Activated effector memory CD4-positive, alpha-beta T cell treated with anti-CD3 and anti-CD28 coated beads, Interleukin-2, amount 50 U/mL, for 16 hours (primary cell): ENCODE measurements at places on chromosomes 2 and 18.
A peak's percentile ranks its signal among the peaks of the same experiment; 100 is the strongest.

DNA sequence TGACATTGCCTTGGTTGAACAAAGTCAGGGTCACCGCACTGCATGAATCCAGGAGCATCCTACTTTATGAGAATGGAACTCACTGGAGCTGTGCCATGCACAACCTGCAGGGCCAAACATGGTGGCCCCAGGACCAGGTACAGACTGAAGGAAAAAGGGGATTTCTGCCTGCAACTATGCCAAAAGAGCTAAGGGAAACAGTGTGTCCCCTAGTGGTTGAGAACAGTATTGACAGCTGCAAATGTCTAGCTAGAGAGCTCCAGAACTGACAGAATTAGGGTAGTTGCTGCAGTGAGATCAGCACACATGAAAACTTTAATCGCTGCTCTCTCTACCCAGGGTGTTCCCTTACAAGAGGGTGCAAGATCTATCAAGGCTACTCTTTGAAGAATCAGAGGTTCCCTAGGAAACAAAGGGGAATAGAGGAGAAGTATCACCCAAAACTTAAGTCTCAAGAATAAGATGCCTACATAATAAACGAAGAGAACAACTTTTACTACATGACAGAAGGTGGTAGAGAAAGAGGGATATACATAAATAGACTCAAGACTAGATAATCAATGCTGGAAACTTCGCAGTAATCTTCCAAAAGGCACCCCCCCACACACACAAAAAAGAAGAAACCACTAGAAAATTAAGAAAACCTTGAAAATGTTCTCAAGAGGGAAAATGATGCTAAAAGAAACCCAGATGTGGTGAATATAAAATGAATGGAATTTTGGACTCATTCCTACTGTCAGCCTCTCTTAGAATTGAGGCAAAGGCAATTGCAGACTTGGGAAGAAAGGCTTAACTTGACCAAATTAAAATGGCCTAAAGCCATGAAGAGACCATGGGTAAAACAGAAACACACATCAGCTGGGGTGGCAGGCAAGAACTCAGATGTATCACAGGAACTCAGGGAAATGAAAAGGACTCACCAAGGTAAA lies 43.6 kb upstream of the IHH start:
- DNase-seq = no peak

DNA sequence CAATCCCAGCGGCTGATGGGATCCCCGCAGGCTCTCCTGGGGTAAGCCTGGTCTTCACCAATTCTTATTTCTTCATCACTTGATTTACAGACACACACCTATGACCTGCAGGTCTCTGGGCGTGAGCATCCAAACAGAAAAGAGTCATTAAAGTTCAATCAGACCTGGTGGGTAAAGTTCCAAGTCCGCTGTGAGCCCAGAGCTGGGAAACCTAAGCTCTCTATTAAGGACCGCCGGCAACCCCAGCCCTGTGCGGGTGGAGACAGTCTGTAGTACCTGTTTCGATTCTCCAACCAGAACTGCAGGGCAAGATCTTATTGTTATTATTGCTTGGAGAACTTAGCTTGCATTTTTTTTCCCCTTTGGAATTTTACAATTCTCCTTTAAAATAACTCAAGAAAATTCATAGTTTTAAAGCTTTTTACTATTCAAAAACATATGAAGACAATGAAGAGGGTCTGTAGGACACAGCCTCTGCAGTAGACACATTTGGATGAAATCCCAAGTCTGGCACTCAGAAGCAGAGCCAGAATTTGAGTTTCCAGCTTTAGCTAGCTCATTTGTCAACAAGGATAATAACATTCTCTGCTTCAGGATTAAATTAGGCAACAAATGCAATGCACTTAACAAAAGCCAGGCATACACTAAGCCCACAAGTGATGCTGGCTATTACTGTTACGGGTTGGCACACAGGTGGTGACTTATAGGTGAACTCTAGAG lies 376.4 kb downstream of the INSIG2 start:
- no peak for DNase-seq

GRCh38 chr18:13191779-13192178 lies 26.8 kb upstream of the LDLRAD4 start:
- no peak for DNase-seq

DNA sequence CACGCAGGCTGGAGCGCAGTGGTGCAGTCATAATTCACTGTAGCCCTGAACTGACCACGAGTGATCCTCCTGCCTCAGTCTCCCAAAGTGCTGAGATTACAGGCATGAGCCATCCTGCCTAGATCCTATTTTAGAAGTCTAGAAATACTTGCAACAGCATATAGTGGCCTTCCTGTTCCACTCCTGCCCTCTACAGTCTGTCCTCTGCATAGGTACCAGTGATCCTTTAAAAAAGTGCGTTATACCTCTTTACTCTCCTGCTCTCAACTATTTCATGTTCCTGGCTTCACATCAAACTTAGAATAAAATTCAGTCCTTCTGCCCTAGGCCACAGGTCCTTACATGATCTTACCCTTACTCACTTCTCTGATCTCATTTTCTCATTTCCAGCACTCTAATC lies 6.0 kb downstream of the COMMD1 start:
- DNase-seq = peak; percentile 41

GRCh38 chr18:21177822-21178221 lies 64.2 kb upstream of the GREB1L start:
- DNase-seq = no peak

- DNase-seq = no peak
These were observed 30.4 kb downstream of the ODC1 start for GRCh38 chr2:10417551-10418335.

- DNase-seq = no peak
These were observed 36.4 kb downstream of the TBC1D8 start for GRCh38 chr2:101114815-101115214.

- no peak for DNase-seq
These were observed 5.5 kb downstream of the PXDN start for GRCh38 chr2:1738646-1739302.

DNA sequence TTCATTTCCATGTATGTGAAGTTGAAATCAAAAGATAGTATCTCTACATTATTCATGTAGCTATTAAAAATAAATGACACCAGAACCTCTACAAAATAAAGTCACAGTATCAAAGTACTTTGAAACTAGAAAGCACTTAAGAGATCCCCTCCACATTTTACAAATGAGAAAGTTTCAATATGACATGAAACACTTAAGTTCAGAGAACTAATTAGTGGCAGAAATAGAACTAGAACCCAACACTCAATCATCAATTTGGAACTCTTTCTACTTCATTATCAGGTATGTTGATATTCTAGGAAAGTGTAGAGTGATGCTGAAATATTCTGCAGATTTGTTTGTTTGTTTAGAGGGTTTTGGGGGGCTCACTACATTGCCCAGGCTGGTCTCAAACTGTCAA lies 145.6 kb downstream of the MEMO1 start:
- DNase-seq = no peak

GRCh38 chr2:128500138-128500800 lies 181.6 kb upstream of the HS6ST1 start:
- DNase-seq = peak; percentile 13

DNA sequence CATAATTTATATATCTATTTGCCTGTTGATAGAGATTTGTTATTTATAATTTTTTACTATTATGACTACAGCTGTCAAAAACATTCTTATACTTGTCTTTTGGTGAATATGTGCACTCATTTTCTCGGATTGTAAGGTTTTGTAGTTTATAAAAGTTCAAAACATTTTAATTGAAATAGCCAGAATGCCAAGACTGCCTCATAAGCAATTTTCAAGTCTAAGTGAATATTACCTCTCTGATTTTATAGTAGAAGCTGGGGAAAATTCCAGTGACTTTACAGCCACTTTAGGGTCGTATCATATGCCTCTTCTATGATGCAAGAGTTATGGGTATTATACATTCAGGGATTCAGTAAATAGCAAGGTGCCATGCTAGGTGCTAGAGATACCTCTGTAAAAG lies 21.0 kb downstream of the ZC3H6 start:
- DNase-seq = no peak

DNA sequence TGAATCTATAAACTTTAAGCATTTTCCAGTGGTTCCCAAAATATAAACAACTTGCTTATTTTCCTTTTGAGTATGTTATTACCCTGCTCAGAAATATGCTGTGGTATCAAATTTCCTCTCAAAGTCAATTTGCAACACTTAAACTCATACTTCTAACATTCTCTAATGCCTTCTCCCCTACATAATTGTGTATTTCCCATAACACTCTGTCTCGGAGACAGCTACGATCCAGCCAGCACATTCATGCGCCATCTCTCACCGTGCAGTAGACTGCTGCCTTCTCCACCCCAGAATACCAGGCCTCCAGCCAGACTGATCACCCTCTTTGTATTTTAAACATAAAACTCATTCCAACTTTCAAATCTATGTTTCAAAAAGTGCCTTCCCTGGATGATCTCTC lies 41.8 kb downstream of the TIMM21 start:
- no peak for DNase-seq

DNA sequence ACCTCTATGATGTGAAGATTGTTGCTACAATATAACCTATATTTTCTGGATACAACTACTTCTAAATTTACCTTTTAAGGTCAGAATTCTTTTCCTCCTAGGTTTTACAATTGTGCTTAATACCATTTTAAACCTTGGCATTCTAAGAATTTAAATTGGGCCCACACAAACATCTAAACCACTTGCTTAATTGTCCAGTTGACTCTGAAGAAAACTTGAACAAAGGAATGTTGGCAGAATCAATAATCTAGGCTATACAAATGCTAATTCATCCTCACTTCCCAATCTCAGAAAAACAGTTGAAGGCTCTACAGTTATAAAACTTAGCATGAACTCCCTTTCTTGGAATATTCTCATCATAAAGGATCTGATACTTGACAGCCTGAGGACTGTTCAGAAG lies 84.3 kb downstream of the RPRM start:
- DNase-seq = no peak

DNA sequence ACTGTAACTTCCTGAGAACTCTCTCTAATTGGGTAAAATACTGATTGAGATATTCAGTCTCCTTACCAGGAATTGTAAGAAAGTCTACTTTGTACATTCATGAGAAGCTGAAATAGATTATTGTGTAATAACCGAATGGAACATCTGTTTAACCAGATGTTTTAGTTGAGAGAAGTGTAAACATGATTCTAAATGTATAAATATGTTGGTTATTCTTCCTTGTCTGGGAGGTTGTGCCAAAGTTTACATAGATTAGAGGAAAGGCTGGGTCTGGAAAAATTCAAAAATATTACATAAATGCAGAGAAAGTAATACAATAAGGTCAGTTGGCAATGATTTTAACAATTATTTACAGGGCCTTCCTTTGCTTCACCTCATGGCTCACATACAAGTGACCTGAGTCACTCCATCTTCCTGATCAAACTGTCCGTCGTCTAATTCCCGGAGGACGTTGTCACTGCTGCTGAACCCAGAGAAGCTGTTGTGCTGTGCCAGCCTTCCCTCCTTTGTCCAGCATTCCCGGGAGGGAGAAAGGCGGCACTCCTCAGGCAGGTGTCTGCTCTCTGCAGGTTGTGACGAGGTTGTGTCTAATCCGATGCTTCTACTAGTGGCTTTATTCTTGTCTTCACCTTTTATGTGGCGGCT lies 55.9 kb downstream of the MOB4 start:
- DNase-seq = no peak

DNA sequence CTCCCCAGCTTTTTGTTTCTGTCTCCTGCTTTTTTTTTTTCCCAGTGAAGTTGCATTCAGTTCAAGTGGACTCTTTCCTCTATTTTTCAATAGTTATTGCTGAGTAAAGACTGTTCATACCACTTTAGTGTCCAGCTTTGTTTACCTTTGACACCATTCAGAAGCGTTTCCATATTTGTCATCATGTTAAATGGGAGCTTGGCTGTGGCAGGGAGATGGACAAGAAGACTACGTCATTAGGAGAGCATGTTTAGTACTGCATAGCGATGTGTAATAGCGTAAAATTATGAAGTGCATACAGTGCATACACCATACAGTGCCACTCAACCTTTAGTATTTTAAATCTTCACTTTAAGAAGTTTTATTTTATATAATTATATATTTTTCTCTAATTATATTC lies 655.9 kb downstream of the DCC start:
- DNase-seq = no peak

DNA sequence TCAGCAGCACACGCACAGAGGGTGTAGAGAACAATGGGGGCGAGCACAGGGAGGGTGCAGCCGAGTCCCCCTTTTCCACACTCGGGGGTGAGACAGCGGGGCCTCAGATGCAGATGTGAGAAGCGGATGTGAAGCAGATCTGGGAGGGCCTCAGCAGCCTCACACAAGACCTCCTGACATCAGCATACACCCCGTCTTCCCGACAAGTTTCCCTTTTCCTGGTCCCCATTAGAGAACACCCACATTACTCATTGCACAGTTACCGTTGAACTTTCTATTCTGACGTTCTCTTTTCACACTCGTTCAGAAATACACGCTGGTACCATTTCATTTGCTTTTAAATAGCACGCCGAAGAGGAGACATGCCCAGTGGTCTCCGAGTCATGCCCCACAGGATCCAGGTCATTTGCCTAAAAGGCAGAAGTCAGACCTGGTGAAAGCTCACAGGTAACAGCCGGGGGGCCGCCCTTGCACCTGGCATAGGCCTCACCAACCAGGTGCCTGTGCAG lies 129.5 kb upstream of the ID2 start:
- DNase-seq = peak; percentile 39

DNA sequence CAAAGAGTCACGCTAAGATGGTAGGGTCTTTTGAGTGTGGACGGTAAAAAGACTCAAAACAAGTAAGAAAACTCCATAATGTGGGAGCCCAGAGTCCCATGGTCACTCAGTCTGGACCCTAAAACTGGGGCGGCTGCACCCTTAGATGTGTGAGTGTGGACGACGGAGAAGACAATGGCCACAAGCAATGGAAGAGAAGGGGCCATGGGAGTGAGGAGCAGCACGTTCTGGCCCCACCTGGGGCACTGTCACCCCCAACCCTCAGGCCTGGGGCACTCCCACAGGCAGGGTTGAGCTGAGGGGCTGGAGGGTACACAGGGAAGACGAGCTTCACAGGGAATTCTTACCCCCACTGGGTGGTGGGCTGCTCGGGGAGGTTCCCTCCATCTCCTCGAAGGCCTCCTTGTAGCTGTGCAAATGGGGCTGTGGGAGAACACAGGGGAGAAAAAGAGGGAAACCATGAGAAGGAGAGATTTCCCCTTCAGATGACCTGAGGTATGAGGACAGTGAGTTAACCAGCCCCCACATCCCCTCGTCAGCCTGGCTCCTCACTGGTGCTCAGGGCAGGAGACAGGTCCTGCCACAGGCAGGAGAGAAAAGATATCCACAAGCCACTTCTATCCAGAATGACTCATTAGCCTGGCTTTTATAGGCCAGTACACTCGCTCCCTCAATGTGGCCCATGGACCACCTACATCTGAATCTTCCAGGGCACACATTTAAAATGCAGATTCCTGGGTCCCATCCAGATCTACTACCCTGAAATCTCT lies 167.9 kb downstream of the TNS1 start:
- no peak for DNase-seq

GRCh38 chr2:218485986-218486667 lies 67.2 kb downstream of the VIL1 start:
- DNase-seq = no peak

- DNase-seq = no peak
These were observed 1663.6 kb downstream of the SUCLG1 start for GRCh38 chr2:82795446-82795845.

- DNase-seq = no peak
These were observed 24.8 kb downstream of the ESCO1 start for GRCh38 chr18:21575656-21576055.
